ENCODE measurements at places on chromosomes 16 and 17. TPM values are rescaled to one million over a fixed set of nuclear protein-coding genes. Genes with fewer than 3 reads are reported as not detected.

Gene KRTAP4-1
- total RNA-seq, result not detected

Gene CDIP1
- 24.6 TPM for total RNA-seq

Gene MT1M
- not detected for total RNA-seq

Gene C16orf90
- total RNA-seq, result not detected

Gene ACSM5
- not detected for total RNA-seq

Gene ST6GALNAC2
- 3.3 TPM for total RNA-seq

Gene MEFV
- not detected for total RNA-seq

Gene CHST5
- total RNA-seq, result not detected

Data from glomerular endothelial cell (primary cell).